ENCODE measurements at places on chromosomes 2 and 18.

- no peak for DNase-seq
Observed at GRCh38 chr2:27667446-27667845, 3.8 kb downstream of the SLC4A1AP start.

- DNase-seq = no peak
Observed at GRCh38 chr2:10444463-10444862, 3.7 kb downstream of the ODC1 start.

- no peak for DNase-seq
Observed at GRCh38 chr18:48072428-48073204, 142.2 kb upstream of the SMAD2 start.

GRCh38 chr2:18106841-18107240 is 228.4 kb downstream of the KCNS3 start:
- no peak for DNase-seq

DNA sequence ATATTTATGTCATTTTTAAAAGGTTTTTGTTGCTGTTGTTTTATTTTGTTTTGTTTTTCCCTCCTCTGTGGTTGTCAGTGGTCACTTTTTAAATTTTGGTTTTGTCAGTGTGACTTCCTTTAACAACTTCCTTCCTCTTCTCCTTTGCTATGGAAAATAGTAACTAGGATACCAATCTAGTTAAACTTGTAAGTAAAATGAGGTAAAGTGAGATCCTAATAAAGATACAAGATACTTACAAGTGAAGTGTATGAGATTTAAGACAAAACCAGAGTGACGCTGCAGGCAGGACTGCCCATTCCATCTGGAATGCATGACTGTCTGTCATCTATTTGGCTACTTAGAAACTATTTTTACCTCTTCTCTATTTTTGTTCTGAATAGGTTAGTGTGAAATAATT is 30.6 kb upstream of the CREB1 start:
- DNase-seq = no peak

- no peak for DNase-seq
Observed at GRCh38 chr2:171531836-171532450, 9.7 kb downstream of the CYBRD1 start.

DNA sequence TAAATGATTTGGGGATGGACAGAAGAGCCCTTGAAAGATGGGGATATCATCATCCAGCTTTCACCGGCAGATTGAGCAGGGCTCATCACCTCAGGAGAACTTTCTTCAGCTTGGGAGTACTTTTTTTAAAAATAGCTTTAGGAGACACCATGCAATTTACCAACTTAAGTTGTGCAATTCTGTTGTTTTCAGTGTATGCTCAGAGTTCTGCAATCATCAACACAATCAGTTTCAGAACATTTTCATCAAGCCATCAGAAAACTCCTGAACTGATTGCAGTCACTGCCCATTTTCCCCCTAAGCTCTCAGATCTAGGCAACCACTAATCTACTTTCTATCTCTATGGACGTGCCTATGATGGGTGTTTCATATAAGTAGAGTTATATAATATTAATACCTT is 117.7 kb downstream of the CRIM1 start:
- DNase-seq = no peak

- no peak for DNase-seq
Observed at GRCh38 chr2:70243806-70244584, 4.4 kb downstream of the TIA1 start.

GRCh38 chr2:64250751-64251423 is 106.7 kb upstream of the PELI1 start:
- no peak for DNase-seq

GRCh38 chr18:9817725-9818422 is 67.9 kb upstream of the TXNDC2 start:
- no peak for DNase-seq

Data from memory B cell (primary cell).